Nephron progenitor cell (in vitro differentiated cells): ENCODE measurements at places on chromosomes 5 and 9.

DNA sequence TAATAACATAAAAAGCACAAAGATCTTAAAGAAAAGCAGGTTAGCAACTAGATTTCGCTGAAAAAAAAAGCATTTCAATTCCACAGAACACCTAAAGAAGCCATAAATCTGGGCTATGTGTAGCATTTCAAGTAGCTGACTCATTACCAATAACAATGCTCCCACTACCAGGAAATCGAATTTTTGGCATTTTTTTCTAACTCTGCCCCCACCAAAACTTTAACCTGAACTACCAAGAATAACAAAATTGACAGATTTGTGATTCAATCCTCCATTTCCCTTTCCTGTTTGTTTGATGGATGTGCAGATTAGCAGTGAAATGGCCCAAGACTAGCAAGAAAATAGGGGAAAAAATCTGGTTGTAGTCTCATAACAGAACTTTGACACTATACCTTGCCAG is 180.2 kb downstream of the RASEF start:
- no peak for DNase-seq

GRCh38 chr5:44389090-44389822 is at the start of gene FGF10:
Gene FGF10 (minus strand): TSS chr5:44389420. CDS start chr5:44388682, 738 bp downstream.
- DNase-seq: peak; percentile 78

DNA sequence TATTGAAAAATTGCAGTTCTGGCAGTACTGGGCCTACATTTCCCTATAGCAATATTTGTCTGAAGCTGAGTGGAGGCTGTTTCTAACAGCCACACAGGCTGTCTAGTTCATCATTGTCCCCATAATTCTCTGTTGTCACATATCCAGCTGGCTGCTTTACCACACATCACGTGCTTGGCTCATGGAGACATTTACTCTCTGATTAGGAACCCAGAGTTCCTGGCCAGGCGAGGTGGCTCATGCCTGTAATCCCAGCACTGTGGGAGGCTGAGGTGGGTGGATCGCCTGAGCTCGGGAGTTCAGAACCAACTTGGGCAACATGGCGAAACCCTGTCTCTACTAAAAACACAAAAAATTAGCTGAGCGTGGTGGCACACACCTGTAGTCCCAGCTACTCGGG is 81.4 kb downstream of the PGM5 start:
- DNase-seq: no peak

- no peak for DNase-seq
Measured at GRCh38 chr5:93831449-93831848, 90.0 kb upstream of the POU5F2 start.

- no peak for DNase-seq
Measured at GRCh38 chr5:104789366-104789765, 1226.8 kb upstream of the NUDT12 start.

- DNase-seq: no peak
Measured at GRCh38 chr5:80288177-80288576, 31.6 kb upstream of the SPZ1 start.
